Inflammatory macrophage treated with lipopolysaccharide for 4 hours (primary cell): ENCODE measurements at places on chromosomes 3 and 15.

- no peak for DNase-seq
Measured at GRCh38 chr3:45003859-45004258, 22.2 kb upstream of the CLEC3B start.

- DNase-seq: no peak
Measured at GRCh38 chr15:64527263-64527984, 67.0 kb downstream of the ZNF609 start.

- no peak for DNase-seq
Measured at GRCh38 chr15:91383532-91383931, 283.5 kb downstream of the SV2B start.

GRCh38 chr3:16912400-16913263, 27.9 kb downstream of the PLCL2 start:
- DNase-seq: peak; percentile 60

DNA sequence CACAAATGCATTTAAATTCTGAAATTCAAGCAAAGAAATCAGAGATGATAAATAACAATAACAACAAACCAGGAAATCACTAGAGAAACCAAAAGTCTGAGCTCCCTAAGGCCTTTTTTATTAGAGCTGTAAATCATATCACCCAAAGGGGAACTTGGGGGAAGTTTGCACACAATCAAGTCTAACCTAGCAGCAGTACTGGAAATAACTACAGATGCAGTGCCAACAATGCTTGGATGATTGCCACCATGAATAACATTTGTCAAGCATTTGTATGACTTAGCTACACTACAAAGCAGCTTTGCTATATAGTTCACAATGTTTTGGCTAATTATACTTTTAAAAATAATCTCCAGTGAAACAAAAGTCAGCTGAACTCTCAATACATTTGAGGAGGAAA, 27.8 kb downstream of the SHQ1 start:
- DNase-seq: peak; percentile 62

GRCh38 chr3:134186391-134186790, 64.3 kb downstream of the RYK start:
- peak; percentile 9 for DNase-seq

- DNase-seq: no peak
Measured at GRCh38 chr3:147358144-147358992, 48.0 kb downstream of the ZIC4 start.

GRCh38 chr15:58900631-58901030, 32.8 kb downstream of the SLTM start:
- no peak for DNase-seq

- no peak for DNase-seq
Measured at GRCh38 chr3:191790934-191791333, 330.0 kb downstream of the PYDC2 start.

DNA sequence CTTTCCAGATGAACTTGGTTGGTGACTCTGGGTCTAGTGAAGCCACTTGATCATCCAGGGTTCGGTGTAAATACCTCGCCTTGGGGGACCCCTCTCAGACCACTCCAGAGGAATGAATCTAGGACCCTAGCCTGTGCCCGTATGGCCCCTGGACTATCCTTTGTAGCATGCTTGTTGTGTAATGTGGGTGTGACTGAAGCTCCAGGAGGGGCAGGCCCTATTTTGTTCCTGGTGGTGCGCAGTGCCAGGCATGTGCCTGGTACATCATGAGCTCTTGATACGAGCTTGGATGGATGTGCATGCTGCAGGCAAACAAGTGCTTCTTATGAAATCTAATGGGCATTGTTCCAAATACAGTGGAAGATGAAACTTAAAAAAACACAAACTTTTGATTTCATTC, 82.8 kb downstream of the EBLN2 start:
- no peak for DNase-seq

GRCh38 chr3:193812791-193813500, 219.9 kb downstream of the OPA1 start:
- no peak for DNase-seq

GRCh38 chr15:62878070-62878469, 164.5 kb upstream of the TPM1 start:
- no peak for DNase-seq

DNA sequence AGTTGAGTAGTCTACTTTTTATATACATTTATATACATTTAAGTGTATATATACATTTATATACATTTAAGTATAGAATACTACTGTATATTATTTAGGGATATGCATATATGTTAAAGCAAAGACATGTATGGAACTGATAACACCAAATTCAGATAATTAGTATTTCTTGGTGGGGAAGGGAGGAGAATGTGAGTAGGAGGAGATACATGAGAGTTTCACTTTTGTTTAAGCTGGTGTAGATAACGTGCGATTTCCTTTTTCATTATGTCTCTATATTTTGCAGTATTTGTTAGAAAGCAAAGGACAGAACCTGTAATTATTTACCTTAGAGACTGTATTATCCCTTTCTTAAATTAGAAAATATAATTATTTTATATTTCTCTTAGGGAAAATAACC, 16.6 kb upstream of the NIT2 start:
- DNase-seq: peak; percentile 26

DNA sequence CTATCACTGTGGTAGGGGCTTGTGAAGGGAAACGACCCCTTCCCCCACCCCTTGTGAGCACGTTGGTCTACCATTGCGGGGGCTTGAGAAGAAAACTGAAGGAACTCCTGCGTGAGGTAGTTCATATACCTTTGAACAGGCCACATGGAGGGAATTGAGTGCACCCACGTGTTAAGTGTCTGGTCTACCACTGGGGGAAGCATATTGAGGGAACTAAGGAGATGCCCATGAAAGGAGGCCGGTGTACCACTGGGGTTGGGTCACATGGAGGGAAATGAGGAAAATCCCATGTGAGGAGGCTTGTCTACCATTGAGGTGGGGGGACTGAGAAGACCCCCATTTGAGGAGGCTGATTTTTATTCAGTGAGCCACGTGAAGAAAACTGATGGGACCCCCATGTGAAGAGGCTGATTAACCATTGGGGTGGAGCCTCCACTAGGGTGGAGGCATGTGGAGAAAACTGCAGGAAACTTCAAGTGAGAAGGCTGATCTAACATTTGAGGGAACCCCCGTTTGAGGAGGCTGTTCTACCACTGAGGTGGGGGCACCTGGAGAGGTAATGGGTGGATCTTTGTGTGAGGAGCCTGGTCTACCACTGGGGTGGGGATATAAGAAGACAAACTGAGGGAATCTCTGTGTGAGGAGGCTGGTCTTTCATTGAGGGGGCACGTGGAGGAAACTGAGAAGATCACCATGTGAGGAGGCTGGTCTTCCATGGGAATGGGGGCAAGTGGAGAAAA, 163.2 kb downstream of the FBLN2 start:
- no peak for DNase-seq

- no peak for DNase-seq
Measured at GRCh38 chr15:57064033-57064432, 145.6 kb downstream of the TCF12 start.

GRCh38 chr3:25483456-25483855, 55.4 kb downstream of the RARB start:
- DNase-seq: no peak

- DNase-seq: no peak
Measured at GRCh38 chr3:122003606-122004005, 18.4 kb downstream of the ILDR1 start.

DNA sequence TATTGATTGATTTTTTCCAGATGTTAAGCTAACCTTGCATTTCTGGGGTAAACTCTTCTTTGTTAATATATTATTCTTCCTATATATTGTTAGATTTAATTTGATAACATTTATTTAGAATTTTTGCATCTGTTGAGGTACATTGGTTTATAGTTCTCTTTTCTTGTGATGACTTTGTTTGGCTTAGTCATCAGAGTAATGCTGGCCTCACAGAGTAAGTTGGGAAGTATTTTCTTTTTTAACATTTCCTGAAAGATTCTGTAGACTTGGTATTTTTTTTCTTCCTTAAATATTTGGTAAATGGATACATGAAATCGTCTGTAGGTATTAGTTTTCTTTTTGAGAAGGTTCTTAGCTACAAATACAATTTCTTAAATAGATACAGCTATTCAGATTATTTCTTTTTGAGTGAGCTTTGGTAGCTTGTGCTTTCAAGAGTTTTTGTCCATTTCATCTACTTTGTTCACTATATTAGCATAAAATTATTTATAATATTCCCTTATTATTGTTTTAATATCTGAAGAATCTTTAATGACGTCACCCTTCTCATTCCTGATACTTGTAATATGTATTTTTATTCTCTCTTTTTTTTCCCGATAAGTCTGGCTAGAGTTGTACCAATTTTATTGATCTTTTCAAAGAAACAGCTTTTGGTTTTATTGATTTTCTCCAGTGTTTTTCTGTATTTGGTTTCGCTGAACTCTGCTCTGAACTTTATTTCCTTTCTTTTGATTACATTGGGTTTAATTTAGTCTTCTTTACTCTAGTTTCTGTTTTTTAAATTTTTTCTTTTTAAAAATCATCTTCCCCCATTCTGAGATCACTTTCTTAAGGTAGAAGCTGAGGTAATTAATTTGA, 6.5 kb upstream of the HPS3 start:
- DNase-seq: peak; percentile 56

DNA sequence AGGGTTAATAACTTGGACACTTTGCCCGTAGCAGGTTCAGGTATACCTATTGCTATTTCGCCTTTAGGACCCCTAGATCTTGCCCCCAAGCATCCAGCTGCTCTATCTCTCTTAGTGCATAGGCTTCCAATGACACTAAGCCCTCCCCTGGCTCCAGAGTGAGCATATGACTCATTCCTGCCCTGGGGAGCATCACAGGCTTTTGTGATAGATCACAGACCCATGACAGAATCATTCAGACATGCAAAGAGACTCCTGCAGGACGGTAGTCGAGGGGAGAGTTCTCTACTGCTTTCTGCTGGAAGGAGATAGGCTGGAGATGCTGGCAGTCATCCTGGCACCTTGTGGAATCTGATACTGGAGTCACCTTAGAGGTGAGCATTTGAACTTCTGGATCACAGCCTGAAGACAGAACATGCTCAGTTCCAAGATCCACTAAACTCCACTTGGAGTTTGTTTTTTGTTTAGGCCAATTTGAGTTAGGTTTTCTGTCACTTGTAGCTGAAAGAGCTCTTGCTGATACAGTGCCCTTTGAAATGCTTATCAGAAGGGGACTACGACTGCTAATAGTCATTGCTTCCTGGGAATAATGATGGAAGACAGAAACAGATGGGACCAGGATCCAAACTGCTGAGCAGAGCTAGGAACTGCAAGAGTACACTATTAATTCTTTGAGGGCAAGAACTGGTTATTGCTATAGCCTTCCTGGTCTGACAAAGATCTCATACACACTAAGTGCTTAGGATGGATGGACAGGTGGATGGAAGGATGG, 11.0 kb downstream of the LYSMD2 start:
- DNase-seq: peak; percentile 39

GRCh38 chr3:12991861-12992281, 81.4 kb downstream of the IQSEC1 start:
- no peak for DNase-seq

- no peak for DNase-seq
Measured at GRCh38 chr3:109772520-109772919, 435.2 kb upstream of the DPPA4 start.

DNA sequence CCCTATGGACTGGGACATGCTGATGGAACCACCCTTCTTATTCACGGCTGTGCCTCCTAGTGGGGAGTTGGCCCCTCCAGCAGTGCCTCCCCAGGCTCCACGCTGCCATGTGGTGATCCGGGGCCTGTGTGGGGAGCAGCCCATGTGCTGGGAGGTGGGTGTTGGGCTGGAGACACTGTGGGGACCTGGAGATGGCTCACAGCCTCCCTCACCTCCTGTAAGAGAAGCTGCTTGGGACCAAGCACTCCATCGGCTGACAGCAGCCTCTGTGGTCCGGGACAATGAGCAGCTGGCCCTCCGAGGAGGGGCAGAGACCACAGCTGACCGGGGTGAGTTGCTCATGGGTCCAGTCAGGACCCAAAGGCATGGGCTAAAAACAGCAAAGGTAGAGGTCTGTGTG, 9.1 kb downstream of the ALG3 start:
- no peak for DNase-seq

- no peak for DNase-seq
Measured at GRCh38 chr3:3302964-3303363, 123.5 kb upstream of the CRBN start.

GRCh38 chr3:158160958-158161357, 51.1 kb downstream of the RSRC1 start:
- DNase-seq: peak; percentile 35

- DNase-seq: no peak
Measured at GRCh38 chr3:98690876-98691275, 72.3 kb upstream of the ST3GAL6 start.

DNA sequence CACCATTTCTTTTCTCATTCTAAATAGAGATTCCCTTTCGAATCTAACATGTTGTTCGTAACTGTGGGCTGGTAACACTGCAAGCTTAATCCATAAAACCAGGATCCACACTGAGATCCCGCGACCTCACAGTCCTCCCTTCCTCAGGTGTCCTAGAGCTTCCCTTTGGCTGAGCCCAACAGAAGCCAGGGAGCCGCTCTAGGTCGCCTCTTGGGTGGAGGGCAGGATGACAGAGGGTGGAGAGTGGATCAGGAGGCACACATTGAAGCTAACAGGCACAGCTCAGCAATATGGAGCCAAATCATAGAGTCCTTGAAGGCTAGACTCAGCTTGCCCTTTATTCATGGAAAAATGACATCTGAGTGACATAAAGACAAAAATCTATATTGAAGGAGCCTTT, 44.7 kb upstream of the DLG1 start:
- DNase-seq: no peak

- DNase-seq: no peak
Measured at GRCh38 chr15:73389539-73389938, 20.8 kb upstream of the HCN4 start.

DNA sequence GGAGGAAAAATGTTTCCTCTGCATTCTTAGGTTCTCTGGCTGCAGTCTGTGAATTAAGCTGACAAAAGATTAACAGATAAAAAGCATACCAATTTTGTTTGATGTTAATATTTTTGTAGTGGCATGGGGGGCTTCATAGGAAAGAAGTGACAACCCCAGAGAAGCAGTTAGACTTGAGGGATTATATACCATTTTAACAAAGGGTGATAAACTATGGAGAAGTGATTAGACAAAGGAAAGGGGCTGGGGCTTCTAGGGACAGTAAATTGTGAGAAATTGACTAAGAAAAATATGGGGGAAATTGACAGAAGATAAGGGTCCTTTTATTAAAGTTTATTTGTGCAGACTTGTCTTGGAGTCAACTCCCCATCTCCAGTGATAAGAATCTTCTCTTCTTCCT, 55.7 kb upstream of the NR2E3 start:
- no peak for DNase-seq

DNA sequence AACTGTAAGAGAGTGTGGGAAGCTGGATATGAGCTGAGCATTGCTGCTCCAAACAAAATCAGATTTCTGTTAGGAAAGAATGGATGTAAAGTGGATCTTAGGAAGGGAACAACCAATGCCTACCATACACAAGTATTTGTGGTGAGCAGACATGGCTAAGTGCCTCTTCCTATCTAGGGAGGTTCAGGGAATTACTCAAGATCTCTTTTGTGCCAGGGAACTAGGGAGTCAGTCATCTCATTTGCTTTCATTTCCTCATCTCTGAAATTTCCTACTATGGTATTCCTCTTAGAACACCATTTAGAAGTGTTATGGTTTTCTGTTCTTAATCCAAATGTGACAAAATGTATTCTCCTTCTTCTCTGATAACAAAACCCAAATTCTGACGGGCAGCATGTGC, 396.5 kb downstream of the FHIT start:
- DNase-seq: peak; percentile 88
